ENCODE measurements at places on chromosomes 4 and X.

DNA sequence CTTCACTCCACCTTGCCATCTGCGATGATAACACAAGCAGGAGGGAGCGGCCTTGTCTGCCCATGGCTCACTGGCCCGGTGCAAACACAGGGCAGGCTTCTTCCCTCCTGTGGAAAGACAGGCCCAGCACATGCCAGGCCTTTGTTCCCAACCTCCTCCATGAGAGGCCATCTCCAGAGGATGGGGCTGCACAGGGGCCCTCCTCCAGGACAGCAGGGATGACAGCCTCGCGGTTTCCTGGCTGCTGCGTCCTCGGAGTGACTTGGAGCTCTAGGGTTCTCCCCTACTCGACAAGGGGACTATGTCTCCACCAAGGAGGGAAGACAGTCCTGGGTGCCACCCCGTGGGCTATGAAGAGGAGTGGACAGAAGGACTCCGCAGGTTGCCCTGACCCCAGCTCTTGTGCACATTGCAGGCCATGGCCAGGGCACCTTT is 21.8 kb downstream of the RNF212 start:
- DNase-seq = no peak

GRCh38 chrX:112840382-112841113 is at the start of gene AMOT:
TSS of gene AMOT (minus strand) at chrX:112840831. CDS start at chrX:112823126, 17,705 bp downstream.
- no peak for DNase-seq

- no peak for DNase-seq
Observed at GRCh38 chr4:121951521-121952110, at the start of gene TRPC3. TSS of gene TRPC3 (minus strand) at chr4:121952060. CDS start at chr4:121951680, 380 bp downstream.

- peak; percentile 38 for DNase-seq
Observed at GRCh38 chr4:56821381-56822243, at the start of gene SPINK2. TSS of gene SPINK2 (minus strand) at chr4:56821701. CDS start at chr4:56821662, 39 bp downstream.

DNA sequence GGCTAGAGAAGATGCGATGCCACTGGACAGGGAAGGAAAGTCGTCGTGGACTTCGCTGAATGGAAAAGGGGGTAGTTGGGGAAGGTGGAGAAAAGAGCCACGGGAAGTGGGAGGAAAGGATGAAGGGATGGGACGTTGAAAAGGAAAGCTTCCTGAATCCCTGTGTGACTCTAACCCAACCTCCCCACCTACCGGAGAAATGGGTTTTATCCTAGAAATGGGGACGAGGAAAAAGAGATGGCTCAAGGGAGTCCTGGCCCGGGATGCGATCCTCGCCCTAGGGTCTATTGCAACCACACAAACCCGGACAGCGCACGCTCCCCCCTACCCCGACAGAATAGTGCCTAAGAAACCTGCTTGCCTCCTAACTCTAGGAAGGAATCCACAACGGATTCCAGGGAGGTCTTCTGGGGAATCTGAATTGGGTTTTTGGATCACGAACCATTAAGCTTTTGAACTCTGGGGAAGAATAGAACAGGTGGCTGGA is 738 bp upstream of the TSPAN5 start:
- no peak for DNase-seq

DNA sequence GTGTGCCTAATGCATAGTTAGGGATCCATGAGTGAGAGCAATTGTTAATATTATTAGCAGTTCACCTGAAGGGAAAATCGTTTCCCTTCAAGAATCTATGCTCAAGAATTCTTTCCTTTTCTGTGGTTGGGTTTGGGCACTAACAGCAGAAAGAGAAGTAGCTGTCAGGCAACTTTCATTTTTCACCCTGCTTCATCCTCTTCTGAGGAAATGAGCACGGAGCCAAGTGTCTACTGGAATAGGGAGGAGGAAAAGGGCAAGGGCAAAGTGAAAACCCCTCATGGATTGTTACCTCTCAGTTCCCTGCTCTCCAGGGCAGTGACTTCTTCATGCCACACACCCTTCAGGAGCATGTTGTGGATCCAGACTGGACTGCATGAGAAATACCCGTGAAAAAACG is 2.6 kb upstream of the HPGDS start:
- DNase-seq = no peak

DNA sequence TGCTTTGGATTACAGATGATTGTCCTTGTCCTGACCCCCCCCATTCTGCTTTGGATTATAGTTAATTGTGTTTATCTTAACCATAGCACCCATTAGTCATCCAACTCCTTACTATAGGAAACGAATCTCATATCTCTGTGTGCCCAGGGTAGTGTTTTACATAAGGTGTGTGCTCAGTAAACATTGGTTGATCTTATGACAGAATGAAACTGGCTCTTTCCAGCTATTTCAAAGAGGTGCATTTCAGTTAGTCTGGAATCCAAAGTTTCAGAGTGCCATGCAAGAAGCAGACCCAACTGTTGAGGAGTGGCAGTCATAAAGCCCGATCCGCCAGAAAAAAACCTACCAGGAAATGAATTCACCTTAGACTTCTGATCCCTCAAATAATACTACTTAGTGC is 14.7 kb downstream of the TRIM2 start:
- DNase-seq = no peak

GRCh38 chr4:75069493-75070074 is 136.7 kb downstream of the PARM1 start:
- no peak for DNase-seq

GRCh38 chr4:70997036-70997435 is 3.6 kb downstream of the DCK start:
- DNase-seq = no peak

- no peak for DNase-seq
Observed at GRCh38 chrX:125544031-125544660, 224.5 kb downstream of the TEX13C start.
